ENCODE measurements at places on chromosomes 3 and 15.

DNA sequence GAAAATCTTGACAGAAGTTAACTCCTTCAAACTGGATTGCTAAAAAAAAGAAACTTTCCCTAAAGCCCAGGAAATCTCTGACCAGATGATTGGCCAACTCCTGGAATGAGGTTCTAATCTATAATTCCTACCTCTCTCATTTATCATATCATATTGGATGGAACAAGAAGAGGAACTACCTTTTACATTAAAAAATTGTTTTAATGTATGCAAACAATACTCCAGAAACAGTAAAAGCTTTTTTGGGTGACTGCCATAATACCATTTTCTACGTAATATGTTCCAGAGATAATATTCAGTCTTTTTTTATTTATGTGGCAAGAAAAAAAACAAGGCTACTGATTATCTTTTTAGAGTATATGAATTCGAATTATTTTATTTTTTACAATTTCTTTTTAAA is 204.4 kb downstream of the TUSC7 start:
- DNase-seq, result no peak

DNA sequence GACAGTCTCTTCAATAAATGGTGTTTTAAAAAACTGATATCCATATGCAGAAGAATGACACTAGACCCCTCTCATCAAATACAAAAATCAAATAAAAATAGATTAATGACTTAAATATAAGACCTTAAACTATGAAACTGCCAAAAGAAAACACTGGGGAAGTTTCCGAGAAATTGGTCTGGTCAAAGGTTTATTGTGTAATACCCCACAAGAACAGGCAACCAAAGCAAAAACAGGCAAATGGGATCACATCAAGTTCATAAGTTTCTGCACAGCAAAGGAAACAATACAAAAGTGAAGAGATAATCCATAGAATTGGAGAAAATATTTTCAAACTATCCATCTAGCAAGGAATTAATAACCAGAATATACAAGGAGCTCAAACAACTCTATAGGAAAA is 126.2 kb downstream of the GOLIM4 start:
- DNase-seq, result no peak

DNA sequence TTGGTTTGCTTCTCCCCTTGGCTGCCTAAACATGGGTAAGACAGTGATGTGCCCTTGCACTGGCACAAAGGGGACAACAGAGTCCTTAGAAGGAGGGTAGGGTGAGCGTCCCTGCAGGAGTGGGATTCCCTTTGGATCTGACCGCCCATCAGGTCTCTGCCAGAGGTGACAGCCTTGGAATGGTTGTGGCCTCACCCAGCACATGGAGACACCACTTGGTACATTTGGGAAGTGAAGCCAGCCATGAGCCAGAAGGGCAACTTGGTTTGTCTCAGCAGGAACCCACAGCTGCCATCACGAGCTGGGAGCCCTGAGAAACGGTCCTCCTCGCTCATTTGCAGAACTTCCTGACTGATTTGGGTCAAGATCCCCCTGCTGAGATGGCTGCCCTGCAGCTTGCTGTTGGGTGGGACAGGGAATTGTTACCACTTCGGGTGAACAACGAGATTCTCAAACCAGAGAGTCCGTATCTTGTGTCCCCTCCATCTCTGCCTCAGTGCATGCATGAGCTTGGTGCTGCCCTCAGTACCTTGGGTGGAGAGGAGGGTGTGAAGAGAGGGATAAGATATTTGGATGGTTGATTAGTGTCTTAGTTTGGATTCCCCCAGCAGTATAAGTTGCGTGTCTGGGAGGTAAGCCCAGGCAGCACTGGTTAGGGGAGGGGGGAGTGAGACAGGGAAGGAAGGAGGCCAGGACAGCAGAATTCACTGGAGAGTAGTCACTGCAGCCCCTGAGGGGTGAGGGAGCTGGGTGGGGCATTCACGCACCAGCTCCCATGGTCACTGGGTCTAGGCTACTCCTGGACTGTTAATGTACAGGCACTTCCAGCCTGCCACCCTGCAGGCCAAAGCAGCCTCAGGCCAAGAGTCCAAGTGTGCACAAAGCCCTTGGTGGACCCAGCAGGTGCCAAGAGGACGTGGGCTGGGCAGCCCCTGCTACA is 168.8 kb upstream of the TOPAZ1 start:
- no peak for DNase-seq

GRCh38 chr3:146152834-146153233 is 8.2 kb downstream of the PLOD2 start:
- DNase-seq, result no peak
